SW480 (cell line): ENCODE measurements at places on chromosomes 5 and 9.

DNA sequence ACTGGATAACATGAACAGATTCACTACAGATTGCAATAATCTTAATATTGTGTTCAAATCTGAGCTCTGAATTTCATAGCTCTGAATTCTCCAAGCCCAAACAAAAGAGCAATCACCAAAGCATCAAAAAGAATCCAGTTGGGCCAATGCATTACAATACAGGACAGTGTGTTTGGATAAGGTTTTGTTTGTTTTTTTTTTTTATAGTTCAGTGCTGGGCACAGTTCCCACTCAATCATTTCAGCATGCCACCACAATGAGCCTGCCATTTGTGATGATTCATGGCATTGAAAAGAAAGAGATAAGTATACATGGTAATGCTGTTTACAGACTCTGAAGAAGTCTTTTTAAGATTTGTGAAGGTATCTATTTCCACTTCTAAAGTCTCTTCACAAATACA, 1.7 kb upstream of the HTR1A start:
- DNase-seq: no peak

- DNase-seq: no peak
Observed at GRCh38 chr9:88742483-88742882, 207.5 kb downstream of the NXNL2 start.

DNA sequence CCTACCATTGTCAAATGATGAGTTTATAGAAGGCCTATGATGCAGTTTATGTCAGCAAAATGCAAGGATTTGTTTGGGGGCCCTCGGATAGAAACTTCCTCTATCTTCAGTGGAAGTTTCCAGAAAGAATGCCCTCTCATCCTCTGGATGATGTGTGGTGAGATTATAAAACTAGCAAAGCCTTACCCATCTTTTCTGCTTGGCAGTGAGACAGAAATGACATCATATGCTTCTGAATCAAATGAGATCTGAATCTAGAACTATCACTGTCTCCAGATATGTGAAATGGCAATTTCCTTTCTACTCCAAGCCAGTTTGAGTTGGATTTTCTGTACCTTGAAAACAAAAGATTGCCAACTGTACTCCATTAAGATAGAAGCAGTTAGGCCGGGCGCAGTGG, 60.4 kb upstream of the CKMT2 start:
- no peak for DNase-seq

DNA sequence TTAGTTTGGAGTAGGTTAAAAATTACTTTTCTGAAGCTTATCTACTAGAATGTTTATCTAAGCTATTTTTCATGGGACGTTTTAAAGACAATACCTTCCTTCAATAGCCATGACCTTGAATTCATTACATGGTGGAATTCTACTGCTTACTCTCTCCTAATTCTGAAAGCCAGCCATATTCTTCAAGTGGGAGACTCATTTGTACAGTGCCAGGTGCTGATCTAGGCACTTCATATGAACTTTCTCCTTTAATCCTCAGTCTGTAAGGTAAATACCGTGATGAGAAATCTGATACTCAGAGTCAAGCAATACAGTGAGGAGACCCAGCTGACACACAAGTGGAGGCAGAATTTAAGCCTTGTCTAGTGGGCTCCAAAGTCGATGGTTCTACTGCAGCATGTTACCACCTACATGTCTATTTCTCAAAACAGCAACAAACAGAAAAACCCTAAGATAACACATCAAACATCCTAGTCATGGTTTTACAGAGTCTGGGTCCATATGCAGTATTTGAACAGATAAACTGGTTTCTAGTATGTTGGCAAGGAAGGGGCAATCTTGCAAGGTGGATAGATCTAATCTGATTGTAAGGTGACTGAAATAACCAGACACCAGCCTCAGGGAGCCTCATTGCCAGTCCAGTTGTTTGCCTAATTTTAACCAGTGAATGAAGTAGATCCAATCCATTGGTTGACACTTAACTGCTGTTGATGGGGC, 243.7 kb downstream of the PIK3R1 start:
- no peak for DNase-seq

DNA sequence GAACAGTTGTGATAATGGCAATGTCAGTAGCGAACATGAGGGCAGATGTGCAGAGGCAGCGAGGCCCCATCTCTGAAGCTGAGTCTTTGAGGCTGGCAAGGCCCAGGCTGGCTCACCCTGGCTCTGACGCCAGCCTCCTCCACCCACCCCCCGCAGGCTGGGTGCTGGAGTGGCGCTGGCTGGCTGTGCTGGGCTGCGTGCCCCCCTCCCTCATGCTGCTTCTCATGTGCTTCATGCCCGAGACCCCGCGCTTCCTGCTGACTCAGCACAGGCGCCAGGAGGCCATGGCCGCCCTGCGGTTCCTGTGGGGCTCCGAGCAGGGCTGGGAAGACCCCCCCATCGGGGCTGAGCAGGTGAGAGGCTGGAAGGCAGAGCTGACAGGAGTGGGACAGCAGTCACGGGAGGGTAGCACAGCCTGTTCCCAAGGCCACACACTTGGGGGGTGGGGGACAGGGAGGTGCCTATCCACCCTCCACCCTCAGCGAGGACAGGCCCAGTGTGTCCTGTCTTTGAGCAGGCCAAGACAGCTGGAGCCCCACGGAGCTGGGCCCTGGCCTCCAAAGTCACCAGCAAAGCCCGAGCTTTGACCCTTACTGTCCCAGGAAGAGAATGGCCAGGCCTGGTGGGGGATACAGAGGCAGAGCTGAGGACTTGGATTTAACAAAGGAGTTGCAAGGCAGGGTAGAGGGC, 5.6 kb downstream of the SLC2A8 start:
- no peak for DNase-seq

DNA sequence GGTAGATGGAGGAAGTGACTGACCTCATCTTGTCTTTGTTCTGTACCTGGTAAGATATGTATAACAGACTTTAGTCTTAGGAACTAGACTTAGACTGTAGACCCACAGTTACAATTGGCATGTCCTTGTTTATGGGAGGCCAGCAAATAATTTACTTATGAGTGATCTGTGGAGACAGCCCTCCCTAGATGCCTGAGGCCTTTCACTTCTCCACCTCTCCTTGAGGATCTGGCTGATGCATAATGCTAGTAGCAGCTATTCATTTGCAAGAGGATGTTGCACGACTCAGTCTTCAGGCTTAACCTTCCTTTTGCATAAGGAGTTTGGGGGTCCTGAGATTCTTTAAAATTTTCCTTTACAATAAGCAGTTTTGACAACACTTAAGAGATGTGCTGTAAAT, 100.7 kb downstream of the YTHDC2 start:
- DNase-seq: no peak

- DNase-seq: no peak
Observed at GRCh38 chr5:134437847-134438581, 26.3 kb upstream of the CDKN2AIPNL start.

- DNase-seq: peak; percentile 44
Observed at GRCh38 chr5:96658272-96658671, 3.9 kb upstream of the CAST start.

- no peak for DNase-seq
Observed at GRCh38 chr9:119298076-119298853, 71.0 kb downstream of the BRINP1 start.

DNA sequence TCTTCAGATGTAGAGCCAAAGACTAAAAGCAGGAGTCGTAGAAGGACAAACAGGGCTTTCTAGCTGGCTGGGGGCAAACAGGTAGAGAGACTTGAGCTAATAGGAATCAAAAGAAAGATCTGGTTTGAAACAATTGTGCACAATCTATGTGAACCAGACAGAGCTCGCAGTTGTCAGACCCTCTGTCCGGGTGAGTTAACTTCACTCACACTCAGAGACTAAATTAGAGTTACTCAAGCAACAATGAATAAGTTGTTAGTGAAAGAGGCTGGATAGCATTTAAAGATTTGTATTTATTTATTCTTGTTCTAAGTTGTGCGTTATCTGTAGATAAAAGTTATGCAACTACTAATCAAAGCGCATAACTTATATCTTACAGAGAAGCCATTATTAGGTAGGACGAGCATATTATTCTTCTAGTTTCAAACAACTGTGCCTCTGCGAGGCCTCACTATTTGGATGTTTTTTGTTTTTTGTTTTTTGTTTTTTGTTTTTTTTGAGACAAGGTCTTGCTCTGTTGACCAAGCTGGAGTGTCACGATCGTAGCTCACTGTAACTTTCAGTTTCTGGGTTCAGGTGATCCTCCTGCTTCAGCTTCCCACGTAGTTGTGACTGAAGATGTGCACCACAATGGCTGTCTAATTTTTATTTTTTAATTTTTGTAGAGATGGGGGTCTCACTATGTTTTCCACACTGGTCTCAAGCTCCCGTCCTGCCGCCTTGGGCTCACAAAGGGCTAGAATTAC, 13.2 kb upstream of the LNPEP start:
- no peak for DNase-seq

DNA sequence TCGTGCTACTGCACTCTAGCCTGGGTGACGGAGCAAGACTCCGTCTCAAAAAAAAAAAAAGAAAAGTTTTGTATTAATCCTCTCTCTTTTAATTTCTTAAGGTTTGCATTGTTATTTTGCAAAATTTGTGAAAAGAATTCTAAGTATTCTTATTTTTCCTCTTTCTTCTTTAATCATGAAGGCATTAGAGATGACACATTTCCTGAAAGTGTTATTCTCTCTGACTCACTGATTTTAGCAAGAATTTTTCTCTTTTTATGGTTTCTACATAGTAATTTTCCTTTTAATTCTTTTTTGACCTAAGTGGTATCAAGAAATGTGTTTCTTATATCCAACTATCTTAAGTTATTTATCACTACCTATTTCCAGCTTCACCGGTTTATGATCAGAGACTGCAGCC, 78.0 kb downstream of the NSUN2 start:
- DNase-seq: no peak

- peak; percentile 2 for DNase-seq
Observed at GRCh38 chr9:90169490-90169889, 473.1 kb downstream of the DIRAS2 start.

DNA sequence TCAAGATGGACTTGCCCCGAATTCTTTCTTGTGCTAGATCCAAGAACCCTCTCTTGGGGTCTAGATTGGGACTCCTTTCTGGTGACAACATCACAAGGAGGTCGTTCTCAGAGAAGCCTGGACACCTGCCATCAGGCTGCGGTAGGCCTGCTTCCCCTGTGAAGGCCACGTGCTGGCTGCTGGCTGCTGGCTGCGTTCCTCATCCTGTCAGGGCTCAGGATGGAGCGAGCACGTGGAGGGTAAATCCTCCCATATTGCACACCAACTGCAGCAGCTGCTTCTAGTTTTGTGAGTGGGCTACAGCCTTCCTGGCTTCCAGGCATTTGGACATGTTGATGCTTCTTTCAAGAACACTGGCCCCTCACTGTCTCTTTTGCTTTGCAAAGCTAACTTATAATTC, 95.6 kb downstream of the HSPA4 start:
- no peak for DNase-seq

DNA sequence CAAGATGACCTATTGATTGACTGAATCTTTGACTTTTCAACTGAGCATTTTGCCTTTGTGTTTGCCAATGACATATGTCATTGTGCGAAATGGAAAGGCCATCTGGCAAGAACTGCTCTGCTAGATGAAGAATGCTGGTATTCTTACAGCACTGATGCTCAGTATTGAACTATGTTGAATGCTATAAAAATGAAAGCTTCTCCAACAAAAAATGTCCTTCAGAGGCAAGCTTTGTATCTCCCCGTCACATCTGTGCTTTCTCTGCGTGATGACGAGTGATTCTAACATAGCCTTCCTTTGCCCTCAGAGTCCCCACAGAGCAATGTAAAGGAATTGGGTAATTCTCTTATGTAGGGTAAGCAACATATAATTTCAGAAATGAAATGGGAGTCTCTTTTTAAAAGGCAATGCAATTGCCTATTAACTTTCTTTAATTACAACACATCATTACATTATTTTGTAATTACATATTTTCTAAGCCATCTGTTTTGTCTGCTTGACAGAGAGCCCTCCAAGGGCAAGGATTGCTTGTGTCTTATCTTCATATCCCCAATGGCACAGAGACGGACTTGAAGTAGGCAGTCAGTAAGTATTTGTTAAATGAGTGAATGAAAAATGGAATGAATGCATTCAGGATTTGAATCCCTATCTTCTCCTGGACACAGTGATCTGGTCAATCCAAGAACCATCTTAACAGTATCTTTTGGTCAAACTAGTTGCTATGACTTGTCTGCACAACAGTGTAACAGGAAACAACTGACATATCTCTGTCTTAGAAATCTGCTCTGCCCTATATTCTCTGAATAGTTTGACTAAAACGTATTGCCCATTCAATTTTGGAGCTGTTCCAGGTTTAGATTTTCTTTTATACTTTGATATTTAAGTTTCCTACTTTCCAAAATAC, 46.1 kb downstream of the ENC1 start:
- no peak for DNase-seq

- no peak for DNase-seq
Observed at GRCh38 chr5:45171563-45171962, 362.8 kb downstream of the MRPS30 start.

DNA sequence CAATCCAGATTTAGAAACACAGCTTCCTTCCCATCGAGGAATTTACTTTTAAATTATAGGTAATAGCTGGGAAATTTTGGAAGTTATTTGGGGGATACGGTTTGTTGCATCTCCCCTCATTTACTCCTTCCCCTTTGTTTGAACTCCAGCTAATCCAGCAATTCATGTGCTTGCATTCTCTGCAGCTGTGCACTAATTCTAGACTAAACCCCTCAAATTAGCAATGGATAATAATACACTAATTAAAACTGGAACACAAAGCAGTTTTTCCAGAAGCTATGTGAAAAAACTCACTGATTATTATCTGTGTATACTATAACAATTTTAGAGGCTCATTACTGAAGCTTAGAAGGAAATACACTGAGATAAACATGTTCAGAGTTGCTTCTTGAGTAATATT, 751.2 kb upstream of the ZNF608 start:
- no peak for DNase-seq

DNA sequence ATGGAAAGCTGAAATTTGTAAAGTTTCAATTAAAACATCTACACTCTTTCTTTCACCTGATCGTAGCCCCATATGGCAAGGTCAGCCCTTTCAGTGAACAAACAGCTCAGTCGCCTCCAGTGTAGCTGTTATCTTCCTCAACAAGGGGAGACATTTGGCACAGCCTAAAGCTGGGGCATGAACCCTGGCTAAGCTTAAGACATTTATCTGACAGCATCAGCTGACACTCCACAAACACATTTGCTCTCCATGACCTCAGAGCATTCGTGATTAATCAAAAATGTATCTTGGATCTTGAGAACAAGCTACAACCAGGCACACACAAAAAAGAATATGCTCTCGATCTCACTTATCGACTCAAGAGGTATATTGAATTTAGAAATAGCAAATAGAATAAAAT, 67.3 kb downstream of the POU5F2 start:
- DNase-seq: no peak

- no peak for DNase-seq
Observed at GRCh38 chr5:64814073-64814472, 45.3 kb downstream of the CWC27 start.

- DNase-seq: no peak
Observed at GRCh38 chr5:110580625-110581024, 145.8 kb downstream of the TMEM232 start.

DNA sequence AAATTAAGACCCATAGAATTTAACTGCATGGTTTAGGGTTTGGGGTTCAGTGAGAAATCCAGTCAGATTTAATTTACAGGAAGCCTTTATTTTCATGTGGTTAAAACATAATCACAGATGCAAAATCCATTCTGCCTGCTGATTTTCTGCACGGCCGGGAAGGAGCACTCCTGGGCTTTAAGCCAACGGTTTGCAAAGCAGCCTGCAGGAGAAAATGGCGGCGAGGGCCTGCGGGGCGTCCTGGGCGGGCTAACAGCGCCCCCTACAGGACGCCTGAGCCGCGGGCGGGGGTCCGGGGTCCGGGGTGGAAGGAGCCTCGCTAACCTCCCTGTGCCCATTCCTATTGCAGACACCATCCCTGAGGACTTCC, 47.6 kb downstream of the THBS4 start:
- no peak for DNase-seq
